ENCODE measurements at places on chromosomes 11 and 22.
A peak's percentile ranks its signal among the peaks of the same experiment; 100 is the strongest.

DNA sequence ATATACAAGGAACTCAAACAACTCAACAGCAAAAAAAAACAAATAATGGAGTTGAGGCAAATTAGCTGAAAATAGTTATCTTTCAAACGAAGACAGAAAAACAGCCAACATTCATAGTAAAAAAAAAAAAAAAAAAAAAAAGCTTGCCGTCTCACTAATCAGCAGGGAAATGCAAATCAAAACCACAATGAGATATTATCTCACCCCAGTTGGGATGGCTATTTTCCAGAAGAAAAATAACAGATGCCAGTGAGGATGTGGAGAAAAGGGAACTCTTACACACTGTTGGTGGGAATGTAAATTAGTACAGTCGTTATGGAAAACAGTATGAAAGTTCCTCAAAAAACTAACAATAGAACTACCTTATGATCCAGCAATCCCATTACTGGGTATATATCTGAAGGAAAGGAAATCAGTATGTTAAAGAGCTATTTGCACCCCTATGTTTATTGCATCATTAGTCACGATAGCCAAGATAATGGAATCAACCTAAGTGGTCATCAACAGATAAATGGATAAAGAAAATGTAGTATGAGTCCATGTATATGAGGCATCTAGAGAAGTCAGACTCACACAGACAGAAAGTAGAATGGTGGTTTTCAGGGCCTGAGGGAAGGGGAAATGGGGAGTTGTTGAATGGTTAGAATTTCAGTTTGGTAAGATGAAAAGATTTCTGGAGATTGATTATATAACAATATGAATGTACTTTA is 56.0 kb downstream of the USP35 start:
- DNase-seq = peak; percentile 63

DNA sequence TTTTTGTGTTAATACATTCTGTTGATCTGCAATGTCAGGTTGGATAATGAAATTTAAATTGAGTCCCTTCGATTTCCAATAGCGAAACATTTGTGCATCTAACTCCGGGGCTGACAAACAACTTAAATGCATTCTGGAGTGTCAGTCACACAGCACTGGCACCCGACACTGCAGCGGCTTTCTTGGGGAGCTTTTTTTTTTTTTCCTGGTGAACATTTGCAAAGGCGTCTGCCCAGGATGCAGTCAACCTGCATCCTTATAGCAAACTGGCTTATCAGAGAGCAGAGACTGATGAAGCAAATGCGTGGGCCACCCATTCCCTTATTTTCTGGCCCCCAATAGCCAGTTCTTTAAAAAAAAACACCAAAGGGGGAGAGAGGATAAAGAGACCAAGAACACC is 1167.7 kb downstream of the LRRC4C start:
- no peak for DNase-seq

DNA sequence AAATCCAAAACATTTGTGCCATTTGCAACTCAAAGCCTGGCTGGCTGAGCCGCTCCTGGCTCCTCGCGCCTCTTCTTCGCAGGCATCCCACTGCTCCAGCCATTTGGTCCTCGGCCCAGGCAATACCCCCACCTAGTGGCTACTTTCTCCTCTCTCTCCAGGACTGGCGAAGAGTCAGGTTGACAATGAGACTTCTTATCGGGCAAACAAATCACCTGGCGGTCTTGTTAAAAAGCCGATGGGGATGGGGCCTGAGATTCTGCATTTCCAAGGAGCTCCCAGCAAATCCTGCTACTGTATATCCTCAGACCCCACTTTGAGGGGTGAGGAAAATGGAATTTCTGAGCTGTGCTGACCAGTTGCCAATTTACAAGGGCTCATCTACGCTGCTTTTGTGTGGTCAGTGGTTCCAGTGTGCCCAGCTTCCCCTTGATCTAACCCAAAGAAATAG is 89.0 kb downstream of the ISX start:
- peak; percentile 48 for DNase-seq

DNA sequence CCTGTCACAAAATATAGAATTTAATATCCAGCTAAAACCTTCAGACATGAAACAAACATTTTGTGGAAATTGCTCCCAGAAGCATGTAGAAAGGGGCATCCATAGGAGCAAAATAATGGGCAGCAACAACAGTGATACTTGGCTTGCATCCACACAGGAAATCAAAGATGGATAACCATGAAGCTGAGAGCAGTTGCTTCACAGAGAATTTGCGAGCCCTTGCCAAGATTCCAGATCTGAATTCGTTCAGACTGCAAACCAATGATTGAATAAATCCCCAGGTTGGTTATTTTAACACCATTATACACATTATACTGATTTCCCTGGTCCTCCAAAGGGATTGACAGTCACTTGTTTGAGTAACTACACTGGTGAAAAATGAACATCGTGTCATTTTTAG is 15.6 kb upstream of the OR51L1 start:
- DNase-seq = peak; percentile 22

- no peak for DNase-seq
These were observed 87.5 kb upstream of the SESN3 start for GRCh38 chr11:95318498-95318897.

DNA sequence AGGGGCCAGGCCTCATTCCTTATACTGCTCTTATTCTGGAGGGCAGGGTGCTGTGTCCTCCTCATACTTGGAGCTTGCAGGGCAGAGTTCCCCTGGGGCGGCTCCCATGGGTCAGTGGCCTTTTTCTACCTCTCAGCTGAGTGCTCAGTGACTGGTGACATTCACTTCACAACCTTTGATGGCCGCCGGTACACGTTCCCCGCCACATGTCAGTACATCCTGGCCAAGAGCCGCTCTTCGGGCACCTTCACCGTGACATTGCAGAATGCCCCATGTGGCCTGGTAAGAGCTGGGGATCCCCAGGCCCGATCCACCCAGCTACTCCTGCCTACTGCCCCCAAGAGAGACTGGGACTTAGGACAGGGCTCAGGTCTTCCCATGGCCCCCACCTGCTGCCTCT is 14.5 kb downstream of the OTOG start:
- no peak for DNase-seq

GRCh38 chr11:126991596-126991995 is 9.0 kb downstream of the KIRREL3 start:
- DNase-seq = peak; percentile 71

DNA sequence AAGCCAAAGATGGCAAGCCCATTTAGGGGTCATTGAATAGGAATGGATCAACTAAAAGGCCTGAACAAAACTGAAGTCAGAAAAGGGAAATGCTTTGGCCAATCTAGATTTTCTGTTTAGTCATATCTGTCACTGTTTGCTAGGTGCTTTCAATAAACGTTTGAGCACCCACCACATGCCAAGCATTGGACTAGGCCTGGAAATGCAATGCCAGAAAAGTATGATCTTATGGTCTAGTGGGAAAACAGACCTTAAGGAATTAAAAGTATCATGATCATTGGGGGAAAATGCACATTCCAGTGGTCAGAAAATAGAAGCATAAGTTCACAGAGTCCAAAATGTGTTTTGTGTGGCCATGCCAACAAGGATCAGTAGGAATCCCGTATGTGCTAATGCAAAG is 76.8 kb upstream of the BIRC3 start:
- peak; percentile 76 for DNase-seq

GRCh38 chr11:19589567-19590260 is 122.9 kb upstream of the NAV2 start:
- DNase-seq = no peak

DNA sequence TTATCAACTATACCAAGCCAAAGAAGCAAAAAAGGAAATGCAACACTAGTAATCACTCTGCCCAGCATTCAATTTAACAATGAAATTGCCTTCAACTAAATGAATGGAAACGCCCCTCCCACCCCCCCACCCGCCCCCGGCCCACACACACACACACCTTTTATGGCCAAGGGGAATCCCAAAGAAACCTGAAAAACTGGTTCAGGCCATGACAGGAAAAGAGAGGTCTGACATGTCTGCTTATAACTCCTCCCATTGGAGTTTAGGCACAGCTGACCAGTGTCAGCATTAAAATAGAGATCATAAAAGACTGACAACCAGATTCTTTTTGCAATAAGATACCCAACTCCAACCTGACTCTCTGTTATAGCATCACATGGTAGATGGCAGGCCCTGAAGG is 42.6 kb downstream of the ACER3 start:
- DNase-seq = no peak

GRCh38 chr11:116725434-116726221 is 47.2 kb downstream of the BUD13 start:
- DNase-seq = peak; percentile 58

GRCh38 chr11:31687256-31687655 is 123.9 kb downstream of the PAX6 start:
- DNase-seq = no peak
